ENCODE measurements at places on chromosomes 16 and 17.

DNA sequence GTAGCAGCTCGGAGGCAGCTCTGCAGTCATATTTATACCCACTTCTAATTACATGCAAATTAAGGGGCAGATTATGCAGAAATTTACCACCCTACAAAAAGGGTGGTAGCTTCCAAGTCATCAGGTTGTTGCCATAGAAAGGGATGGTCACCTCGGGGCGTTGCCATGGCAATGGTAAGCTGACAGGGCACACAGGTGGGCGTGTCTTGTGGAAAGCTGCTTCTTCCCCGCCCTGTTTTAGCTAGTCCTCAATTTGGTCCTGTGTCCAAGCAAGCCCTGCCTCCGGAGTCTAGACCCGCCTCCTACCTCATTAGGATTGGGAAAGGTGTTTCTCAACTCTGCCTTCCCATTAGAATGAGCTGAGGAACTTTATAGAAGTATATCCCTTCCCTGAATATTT lies 98.7 kb downstream of the HS3ST2 start:
- no peak for DNase-seq

GRCh38 chr16:55868980-55869379 lies 6.2 kb downstream of the CES5A start:
- no peak for DNase-seq

DNA sequence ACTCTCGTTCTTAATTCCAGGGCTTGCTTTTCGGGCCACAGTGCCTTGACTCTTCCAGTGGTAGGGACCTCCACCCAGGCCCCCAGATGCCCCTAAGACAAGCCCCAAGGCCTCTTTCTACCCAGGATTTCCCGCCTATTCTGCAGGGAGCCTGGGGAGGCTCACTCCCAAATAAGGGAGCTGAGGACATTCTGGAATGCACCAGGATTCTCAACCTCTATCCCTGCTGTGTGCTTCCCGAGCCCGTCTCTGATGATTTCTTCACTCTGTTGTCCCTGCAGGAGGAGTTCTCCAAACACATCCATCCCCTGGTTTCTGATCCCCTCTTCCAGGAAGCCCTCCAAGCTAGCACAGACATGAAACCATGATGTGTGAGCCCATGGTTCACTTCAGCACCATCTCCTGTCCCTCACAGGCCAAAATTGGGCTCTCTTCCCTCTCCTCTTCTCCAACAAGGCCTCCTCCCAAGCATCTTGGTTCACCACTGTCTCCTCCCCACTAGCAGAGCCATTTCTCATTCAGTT lies 255.9 kb downstream of the KATNIP start:
- DNase-seq = no peak

GRCh38 chr17:19896679-19897078 lies 28.9 kb upstream of the ULK2 start:
- DNase-seq = no peak

DNA sequence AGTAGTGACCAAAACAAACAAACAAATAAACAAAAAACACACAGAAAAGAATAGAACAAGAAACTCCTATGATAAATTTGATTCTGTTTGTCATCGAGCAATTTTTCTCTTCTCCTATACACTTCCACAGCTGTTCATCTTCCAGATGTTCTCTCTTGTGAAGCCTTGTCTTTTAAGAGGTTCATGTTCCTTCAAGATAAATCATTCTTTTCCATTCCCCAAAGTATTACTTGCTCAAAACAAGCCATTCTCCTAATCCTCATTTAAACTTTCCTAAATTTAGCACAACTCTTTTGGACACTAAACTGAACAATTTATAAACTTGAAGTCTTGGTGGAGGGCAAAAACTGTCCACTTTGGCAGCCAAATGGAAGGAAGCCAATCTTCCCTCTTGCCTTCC lies 103.3 kb downstream of the ABCA8 start:
- DNase-seq = no peak

DNA sequence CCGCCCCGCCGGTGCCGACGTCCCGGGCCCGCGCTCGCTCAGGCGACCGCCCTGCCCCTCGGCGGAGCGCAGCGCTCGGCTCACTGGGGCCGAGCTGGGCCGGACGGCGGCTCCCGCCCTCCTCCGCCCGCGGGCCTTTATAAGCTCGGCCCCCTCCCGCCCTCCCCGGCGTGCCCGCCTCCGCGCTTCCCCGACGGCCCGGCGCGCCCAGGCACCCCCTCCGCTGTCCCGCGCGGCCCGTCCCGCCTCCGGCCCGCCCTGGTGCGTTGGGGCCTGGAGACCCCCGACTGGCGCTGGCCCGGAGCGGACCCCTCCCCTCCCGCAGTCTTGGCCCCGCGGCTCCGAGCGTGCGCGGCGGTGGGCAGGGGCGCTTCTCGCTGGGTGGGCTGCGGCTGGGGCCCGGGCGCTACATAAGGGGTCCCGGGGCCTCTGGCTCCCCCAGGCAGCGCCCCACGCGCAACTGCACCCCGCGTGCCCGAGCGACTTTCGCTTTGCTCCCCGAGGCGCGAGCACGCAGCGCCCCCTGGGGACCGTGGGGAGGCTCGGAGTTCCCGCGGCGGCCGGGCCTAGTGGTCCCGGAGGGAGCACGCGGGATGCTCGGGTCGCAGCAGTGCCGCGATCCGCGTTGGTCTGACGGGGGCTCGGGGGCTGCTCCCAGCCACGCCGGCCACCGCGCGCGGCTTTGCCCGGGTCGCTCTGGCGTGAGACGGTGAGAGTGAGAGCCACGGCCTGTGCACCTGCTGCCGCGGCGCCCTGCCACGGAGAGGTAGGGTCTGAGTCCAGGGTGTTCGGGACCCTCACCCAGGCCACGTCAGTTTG lies at the start of gene PIEZO1:
PIEZO1 (minus strand) TSS at position 115 of the 819 bp plus-strand sequence. CDS start 256 bp downstream, outside the sequence.
- no peak for DNase-seq

GRCh38 chr16:65697521-65697920 lies 575.7 kb upstream of the CDH11 start:
- no peak for DNase-seq

GRCh38 chr16:30775392-30776188 lies 11.4 kb downstream of the ZNF629 start:
- DNase-seq = peak; percentile 68

GRCh38 chr16:55030944-55031343 lies 100.3 kb downstream of the IRX5 start:
- DNase-seq = no peak

DNA sequence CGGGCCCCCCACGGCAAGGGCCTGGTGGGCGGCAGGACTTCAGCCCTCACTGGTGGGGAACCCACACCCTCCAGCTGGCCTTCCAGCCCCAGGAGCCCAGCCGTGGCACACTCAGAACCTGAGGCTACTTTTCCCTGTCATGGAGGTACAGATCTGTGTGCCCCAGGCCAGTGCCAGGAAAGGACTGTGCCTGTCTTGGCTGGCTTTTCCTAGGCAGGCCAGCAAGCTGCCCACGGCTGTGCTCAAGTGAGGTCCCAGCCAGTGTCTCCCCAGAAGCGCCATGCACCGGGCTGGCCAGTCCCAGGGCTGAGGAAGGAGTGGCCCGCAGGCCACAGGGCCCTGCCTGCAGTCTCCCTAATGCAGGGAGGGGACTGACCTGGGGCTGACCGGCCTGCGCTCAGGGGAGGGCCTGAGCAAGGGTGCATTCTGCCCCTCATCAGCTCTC lies 16.6 kb downstream of the ENGASE start:
- no peak for DNase-seq

DNA sequence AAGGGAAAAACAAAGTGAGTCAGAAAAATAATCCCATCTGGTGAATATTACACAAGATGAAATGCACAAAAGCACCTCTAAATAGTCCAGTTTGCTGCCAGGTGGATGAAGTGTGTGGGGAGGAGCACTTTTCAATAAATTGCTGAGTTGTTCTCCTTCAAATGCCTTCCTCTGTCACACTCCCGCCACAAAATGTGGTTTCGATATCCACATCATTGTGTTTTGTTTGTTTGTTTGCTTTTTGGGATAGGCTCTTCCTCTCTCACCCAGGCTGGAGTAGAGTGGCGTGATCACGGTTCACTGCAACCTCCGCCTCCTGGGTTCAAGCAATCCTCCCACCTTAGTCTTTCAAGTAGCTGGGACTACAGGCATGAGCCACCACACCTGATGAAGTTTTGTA lies 24.6 kb upstream of the SHISA9 start:
- no peak for DNase-seq

DNA sequence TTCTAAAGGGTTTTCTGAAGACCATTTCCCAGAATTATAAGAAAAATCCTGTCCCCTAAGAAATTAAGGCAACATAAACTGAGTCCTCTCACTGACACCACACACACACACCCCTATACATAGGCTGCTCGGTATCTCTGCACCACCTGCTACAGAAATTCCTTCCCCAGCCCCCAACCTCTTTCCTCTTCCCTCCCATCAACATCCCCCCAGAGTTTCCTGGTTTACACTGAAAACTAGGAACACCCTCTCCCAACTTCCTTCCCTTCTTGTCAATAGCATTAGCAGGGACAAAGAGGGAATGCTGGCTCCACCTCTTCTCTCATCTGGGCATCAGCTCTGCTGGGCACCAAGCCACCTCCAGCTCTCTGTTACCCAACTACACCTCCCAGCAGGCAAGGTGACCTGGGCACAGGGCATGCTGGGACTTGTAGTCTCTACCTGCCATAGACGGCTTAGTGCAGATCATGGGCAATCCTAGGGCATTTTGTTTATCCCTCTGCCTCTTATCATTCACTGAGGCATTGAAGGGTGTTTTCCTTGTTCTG lies 15.7 kb downstream of the CAVIN1 start:
- DNase-seq = peak; percentile 80

- DNase-seq = peak; percentile 14
Measured at GRCh38 chr17:27793168-27793905, 7.0 kb downstream of the NOS2 start.

DNA sequence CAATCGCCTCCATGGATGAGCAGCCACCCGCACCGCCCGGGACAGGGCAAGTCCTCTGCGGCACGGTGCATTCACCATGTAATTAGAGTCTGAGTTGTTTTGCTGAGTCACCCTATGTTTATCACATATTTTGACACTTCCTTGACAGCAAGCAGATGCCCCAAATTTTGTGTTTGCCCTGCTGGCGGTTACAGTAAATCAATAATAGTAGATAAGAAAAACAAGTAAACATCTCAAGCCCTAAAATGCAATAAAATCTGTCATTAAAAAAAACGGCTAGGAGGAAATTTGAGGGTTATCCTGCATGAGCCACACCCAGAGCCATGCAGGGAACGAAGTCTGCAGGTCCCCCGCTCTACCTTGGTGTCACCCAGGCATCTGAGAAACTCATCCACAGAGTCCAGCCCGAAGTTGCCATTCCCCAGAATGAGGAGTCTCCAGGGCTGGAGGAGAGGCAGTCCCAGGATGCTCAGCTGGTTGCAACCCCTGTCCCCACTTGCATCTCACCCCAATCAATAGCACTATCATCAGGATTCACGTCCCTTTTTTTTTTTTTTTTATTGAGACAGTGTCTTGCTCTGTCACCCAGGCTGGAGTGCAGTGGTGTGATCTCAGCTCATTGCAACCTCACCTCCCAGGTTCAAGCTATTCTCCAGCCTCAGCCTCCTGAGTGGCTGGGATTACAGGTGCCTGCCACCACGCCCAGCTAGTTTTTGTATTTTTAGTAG lies 16.5 kb upstream of the ST6GALNAC1 start:
- DNase-seq = no peak

DNA sequence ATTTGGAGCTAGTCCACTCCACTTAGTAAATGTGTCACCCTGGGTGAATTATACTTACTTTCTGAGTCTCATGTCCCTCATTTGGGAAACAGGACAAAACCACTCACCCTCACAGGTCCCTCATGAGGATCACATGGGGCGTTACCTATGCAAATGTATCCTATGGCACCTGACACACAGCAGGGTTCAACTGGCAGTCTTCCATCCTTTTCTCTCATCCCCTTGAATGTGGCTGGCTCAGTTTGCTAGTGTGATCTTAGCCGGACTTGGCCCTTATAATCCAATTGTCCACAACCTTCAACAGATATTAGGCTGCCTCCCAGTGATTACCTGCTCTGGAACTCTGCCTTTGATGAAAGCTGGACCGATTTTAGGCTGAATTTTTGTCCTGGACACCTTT lies 308.8 kb downstream of the MAP2K6 start:
- DNase-seq = no peak

DNA sequence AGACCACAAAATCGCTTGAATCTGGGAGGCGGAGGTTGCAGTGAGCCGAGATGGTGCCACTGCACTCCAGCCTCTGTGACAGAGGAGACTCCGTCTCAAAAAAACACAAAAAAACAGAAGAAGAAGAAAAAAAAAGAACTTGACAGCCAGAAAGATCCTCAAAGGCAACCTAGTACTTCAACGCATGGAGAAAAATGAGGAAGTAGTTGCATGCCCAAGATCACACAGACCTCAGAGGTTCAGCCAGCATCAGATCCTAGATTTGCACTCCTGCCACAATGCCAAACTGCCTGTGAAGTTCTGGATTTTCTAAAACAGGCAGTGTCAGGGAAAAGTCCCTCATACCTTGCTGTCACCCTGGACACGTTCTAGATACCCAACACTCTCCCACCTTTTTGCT lies 1.5 kb downstream of the ATPAF2 start:
- no peak for DNase-seq

DNA sequence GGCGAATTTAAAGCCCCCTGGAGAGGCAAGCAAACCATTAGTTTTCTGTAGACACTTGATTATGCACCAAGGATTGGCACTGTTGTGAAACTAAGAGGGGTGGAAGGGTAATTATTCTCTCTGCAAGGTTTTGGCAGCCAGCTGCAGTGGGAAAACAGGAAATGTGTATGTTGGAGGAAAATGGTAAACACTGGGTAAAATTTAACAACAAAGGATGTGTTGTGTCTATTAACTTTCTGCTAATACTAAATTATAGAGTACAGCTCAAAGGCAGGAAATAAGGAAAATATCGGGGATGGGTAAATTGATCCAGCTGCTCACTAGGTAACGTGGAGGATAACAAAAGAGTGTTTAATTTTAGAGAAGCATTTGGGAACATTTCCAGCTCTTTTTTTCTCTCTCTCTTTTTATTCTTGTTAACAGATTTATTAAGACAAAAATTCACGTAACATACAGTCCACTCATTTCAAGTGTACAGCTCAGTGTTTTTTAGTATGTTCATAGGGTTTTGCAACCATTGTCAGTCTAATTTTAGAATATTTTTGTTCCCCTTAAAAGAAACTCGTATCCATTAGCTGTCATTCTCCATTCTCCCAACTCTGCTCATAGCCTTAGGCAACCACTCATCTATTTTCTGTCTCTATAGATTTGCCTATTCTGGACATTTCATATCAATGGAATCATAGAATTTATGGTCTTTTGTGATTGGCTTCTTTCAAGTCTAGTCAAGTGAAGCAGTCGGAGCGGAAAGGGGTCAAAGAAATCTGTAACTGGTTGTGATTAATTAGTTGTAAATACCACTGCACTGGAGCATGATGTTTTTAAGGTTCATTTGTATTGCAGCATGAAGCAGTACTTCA lies 41.8 kb downstream of the TANGO6 start:
- no peak for DNase-seq

GRCh38 chr16:619476-620100 lies 11.2 kb upstream of the WFIKKN1 start:
- no peak for DNase-seq

DNA sequence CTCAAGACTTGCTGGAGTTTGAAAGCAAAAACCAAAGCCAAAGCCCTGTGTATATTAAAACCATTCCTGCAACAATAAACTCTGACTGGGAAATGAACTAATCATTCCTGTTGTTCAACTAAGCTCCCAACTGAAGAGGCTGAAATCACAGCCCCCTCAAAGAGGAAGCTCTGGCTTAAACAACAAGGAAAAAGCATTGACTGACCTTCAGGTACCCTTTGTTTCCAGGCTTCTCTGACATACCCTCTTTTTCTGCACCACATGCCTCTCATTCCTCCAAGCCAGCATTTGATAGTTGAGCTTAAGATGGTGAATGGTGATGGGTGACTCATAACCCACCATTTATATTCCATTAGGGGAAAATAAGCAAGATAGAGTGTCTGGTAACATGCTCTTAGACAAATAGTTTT lies 470.9 kb upstream of the SOX9 start:
- no peak for DNase-seq

- no peak for DNase-seq
Measured at GRCh38 chr16:56610017-56610608, 1.7 kb downstream of the MT2A start.
